HFFc6 (cell line): ENCODE measurements at places on chromosomes 1 and 21. TPM values are rescaled to one million over a fixed set of nuclear protein-coding genes. Genes with fewer than 3 reads are reported as not detected.

RNF2 gene
- total RNA-seq: 19.9 to 23.4 TPM (median 21.5 TPM) in 3 replicates

MCOLN3 gene
- total RNA-seq: 0.11 to 0.30 TPM (median 0.13 TPM) in 3 replicates

INSRR gene
- not detected in 3 replicates for total RNA-seq

GCSAML gene
- total RNA-seq: not detected in 3 replicates

RGSL1 gene
- not detected in 3 replicates for total RNA-seq

ARF1 gene
- 573 to 588 TPM (median 578 TPM) in 3 replicates for total RNA-seq

ARHGEF19 gene
- total RNA-seq: 4.8 to 9.0 TPM (median 6.0 TPM) in 3 replicates

IFI44 gene
- total RNA-seq: 1.4 to 2.9 TPM (median 1.7 TPM) in 3 replicates

HAO2 gene
- not detected in 3 replicates for total RNA-seq

DNA sequence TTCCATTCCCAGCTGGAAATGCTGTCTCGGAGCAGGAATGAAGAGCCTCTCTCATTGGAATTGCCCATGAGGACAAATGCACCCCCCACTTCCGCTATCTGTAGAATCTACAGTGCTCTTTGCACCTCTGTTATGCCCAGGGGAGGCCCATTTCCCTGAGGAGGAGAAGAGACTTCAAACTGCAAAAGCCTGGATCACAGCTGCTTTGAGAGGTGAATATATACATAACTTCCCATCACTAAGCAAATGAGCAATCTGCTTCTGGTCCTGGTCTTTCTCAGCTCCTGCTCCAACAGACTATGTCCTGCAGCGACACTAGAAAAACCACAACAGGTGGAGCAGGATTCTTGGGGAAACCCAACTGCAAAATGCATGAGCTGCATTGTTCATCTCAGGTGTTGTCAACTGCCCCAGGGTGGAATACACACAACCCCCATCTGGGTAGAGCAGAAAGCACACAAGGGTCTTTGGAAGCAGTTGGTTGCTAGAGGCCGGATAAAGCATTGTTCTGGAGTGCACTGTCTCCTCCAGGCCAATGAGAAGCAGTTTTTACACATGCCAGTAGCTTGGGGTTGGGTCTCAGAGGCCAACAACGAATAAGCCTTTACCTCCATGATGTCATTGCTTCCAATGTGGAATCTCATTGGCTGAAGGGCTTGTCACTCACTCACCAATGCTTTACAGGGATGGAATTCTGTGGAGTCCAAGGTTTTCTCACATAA lies 67.7 kb upstream of the RAB4A start:
- peak; percentile 72 for DNase-seq

DNA sequence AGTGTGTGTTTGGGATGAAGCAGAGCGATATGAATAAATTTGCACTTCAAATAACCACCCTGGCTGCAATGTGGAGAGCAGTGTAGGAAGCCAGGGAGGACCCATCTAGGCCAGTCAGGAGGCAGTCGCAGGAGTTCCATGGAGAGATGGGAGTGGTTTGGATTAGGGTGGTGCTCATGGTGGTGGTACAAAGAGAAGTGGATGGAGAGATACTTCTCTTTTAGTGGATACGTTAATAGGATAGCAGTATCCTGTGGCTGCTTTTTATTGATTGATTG lies 58.2 kb downstream of the MAN1C1 start:
- no peak for DNase-seq

GRCh38 chr1:58060559-58061170 lies 485.9 kb downstream of the OMA1 start:
- DNase-seq: no peak

- peak; percentile 9 for DNase-seq
Measured at GRCh38 chr1:19210772-19211549, 895 bp upstream of the UBR4 start.

DNA sequence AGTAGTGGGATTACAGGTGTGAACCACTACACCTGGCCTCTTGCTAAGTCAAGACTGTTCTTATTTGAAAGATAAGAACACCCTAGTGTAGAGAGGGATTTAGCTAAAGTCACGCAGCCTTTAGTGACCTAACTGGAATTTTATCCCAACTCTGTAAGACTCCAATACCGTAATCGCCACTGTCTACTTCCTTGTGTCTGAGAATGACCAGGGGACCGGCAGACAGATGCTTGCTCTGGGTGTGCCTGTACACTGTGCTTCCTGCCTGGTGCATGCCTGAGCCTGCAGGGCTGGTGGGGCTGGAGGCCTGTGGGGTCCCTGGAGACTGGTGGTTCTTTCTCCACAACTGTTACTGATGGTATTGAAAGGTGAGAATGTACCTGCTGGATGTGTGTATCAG lies 15.3 kb downstream of the MFSD2A start:
- no peak for DNase-seq

DNA sequence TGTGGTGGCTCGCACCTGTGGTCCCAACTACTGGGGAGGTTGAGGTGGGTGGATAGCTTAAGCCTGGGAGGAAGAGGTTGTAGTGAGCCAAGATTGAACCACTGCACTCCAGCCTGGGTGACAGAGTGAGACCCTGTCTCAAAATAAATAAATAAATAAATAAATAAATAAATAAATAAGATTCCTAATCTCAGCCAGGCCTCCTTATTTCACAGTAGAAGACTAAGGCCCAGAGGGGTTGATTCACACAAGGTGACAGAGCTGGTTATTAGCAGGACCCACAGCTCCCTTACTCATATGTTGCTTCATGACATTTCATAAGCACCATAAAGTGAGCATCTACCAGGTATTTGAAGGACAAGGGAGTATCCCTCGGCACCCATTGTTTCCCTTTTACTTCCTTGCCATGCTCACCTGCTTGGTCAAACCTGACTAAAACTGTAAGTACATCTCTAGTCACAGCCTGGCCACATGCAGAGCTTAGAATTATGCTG lies 32.7 kb downstream of the ALG14 start:
- DNase-seq: no peak

- no peak for DNase-seq
Measured at GRCh38 chr1:61175976-61176375, 93.6 kb downstream of the NFIA start.

- no peak for DNase-seq
Measured at GRCh38 chr1:227059076-227059475, 119.0 kb downstream of the COQ8A start.

GRCh38 chr1:94100785-94101612 lies 19.9 kb downstream of the ABCA4 start:
- peak; percentile 49 for DNase-seq

GRCh38 chr1:201766131-201766866 lies 62.7 kb upstream of the IPO9 start:
- peak; percentile 79 for DNase-seq

GRCh38 chr1:53402891-53403655 lies 56.1 kb upstream of the DMRTB1 start:
- no peak for DNase-seq

GRCh38 chr21:33069243-33069642 lies 698 bp upstream of the OLIG1 start:
- DNase-seq: no peak

- DNase-seq: no peak
Measured at GRCh38 chr1:197152662-197153061, 6.2 kb upstream of the ASPM start.

DNA sequence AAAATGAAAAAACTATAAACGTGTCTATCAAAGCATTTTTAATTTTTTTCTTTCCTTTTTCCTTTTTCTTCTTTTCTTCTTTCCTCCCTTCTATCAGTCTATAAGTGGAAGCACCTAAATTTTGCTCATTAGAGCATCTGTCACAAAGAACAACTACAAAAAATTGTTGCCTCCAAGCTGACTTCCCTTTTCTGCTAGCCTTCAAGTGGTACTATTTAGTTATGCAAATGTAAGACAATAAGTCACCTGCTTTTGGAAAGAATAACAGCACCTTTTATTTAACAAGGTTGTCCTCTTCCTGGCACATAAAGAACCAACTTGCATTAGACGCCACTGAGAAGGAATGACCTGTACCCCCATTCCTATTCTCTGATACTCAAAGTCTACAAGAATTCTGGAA lies 45.0 kb upstream of the C1orf53 start:
- no peak for DNase-seq

DNA sequence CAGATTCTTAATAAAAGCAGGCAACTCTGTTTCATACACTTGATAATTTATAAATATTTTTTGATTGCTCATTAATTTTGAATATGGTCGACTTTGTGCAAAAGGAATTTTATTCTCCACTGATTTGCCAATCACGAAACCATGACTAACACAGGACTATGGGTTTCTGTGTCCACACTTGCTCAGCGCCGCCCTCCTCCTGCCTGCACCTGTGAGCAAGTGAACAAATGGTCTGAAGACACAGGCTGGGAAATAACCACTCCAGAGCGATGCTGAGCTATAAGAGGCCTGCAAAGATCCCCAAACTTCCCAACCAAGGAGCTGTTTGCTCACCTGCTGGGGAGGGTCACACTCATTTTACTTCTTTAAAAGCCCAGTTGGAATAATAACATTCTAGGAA lies 19.6 kb downstream of the ABCB10 start:
- DNase-seq: no peak

- peak; percentile 91 for DNase-seq
Measured at GRCh38 chr1:225766967-225767633, 10.5 kb upstream of the SRP9 start.

- no peak for DNase-seq
Measured at GRCh38 chr1:80050085-80050484, 1043.6 kb upstream of the ADGRL4 start.

DNA sequence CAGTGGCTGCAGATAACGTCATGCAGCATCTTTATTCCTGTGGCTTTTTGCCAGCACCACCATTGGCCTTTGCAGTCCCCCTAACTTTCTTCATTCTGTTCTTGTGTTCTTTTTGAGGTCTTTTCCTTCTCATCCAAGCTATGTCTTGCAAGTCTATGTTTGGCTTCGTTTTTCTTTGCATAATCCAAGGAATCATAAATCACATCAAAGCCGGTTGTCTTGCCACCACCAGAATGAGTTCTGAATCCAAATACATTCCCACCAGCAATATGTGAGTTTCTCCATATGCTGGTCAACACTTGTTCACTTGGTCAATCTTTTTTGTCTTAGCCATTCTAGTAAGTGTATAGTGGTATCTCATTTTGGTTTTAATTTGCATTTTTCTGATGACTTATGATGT lies 70.6 kb upstream of the AK4 start:
- no peak for DNase-seq

- no peak for DNase-seq
Measured at GRCh38 chr1:91798241-91798648, 87.7 kb downstream of the TGFBR3 start.
